ENCODE measurements at places on chromosomes 2 and 18. TPM values are rescaled to one million over a fixed set of nuclear protein-coding genes. Genes with fewer than 3 reads are reported as not detected.

GRCh38 chr2:138000796-138001195 lies 36.5 kb downstream of the HNMT start:
- DNase-seq: no peak

- no peak for DNase-seq
Measured at GRCh38 chr2:169711751-169712509, 17.7 kb downstream of the PHOSPHO2 start.

DNA sequence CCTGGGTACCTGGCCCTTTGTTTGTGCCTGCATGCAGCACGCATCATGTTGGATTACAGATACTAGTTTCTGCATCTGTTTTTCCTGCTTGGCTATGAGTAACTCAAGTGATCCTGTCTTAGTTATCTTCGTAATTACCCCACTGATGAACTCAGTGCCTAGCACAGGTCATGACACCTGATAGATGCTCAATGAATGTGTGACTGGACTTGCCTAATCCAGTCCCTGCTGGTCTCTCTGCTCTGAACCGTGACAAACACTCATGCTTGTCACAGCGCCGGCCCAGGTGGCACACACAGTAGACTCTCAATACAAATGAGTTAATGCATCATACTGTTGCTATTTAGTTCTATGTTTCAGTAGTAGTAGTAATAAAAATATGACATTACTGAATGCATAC lies 31.2 kb upstream of the NTSR2 start:
- no peak for DNase-seq

GRCh38 chr2:69453475-69454129 lies 16.4 kb upstream of the NFU1 start:
- no peak for DNase-seq

GRCh38 chr2:9462886-9463697 lies 11.3 kb upstream of the IAH1 start:
- DNase-seq: no peak

DNA sequence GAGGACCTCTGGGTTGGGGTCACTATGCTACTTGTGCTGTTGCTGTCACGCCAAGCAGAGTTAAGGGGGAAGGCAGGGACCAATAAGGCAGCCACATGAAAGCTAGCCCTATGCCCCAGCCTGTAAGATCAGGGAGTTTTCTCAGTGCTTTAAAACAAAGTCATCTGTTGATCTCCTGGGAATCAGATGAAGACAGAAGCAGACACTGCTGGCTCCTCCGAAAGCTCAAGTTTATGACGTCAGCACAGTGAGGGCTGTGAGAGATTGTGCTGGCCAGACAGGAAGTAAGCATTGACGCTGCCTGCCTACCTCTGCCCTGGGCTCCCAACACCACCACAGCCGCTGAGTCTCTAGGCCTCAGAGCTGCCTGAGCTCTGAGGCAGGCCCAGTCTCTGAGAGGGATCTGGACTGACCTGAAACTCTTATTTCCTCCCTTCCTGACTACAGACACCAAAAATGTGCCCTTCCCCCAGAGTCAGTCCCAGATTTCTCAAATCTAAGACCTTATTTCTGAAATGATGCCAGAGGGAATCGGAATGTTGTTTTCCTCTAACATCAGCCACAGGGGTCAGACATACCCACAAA lies 118.1 kb upstream of the EPAS1 start:
- DNase-seq: no peak

DNA sequence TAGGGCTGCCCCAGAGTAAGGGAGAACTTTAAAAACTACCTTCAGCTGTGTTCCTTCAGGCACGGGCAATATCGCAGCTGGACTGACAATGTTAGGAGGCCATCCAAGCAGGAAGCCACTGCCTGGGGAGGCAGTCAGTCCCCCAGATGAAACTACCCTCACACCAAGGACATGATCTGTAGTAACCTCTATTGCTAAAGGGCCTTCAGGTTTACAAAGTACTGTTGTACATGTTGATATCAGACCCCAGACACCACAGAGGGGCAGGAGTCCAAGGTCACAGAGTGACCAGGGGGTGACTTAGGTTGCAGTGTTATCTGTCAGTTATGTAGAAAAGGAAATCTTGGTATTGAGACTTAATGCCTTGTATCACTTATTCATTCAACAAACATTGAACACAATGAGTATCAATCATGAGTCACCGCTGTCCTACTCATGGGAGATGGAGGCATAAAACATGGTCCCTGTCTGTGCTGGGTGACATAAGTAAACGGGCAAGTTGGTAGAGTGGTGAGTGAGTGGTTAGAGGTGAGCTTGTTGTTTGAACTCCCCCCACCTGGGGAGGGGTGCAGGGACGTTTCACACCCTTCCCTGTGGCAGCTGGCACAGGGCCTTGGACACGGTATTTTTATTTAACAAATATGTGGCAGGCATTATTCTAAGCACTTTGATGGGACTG lies 7.1 kb downstream of the CABLES1 start:
- no peak for DNase-seq

DNA sequence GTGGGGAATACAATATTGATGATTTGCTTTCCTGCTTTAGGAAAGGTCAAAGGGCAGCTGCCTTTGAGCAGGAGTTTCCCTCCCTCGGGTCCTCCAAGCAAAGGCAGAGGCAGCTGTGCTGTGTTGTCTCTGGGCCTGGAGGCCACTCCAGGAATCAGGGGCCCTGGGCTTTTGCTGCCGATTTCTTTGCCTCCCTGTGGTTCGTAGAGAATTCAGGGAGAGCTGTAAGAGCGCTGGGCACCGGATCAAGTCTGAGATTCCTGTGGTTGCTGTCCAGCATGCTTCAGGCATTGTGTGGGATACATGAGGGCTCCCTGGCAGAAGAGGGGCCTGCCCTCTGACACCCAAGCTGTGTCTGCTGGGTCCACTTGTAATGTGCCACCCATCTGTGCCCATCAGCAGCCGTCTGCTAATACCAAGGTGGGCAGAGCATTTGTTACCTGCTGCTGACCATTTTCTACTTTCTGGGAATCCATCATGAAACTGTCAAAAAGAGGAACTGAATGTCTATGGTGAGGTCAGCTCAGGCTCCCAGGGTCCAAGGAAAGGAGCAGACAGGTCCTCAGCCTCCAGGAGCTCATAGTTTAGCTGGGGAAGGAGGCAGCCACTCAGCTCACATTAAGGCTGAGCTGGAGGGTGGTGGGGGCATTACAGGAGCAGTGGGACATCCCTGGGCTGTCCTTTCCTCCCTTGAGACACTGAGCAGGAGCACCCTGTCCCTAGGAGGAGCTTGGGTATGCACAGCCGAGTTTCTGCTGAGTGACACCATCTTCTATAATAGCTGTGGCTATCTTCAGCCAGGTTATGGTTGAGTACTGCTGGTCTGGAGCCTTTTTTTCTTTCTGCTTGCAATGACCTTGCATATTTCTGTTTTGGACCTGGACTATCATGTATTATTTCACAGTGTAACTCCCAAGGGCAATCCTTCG lies 68.5 kb downstream of the CTIF start:
- no peak for DNase-seq

- no peak for DNase-seq
Measured at GRCh38 chr2:109321570-109321969, 192.6 kb downstream of the SH3RF3 start.

GRCh38 chr2:115292742-115293141 lies 850.3 kb downstream of the DPP10 start:
- no peak for DNase-seq

DNA sequence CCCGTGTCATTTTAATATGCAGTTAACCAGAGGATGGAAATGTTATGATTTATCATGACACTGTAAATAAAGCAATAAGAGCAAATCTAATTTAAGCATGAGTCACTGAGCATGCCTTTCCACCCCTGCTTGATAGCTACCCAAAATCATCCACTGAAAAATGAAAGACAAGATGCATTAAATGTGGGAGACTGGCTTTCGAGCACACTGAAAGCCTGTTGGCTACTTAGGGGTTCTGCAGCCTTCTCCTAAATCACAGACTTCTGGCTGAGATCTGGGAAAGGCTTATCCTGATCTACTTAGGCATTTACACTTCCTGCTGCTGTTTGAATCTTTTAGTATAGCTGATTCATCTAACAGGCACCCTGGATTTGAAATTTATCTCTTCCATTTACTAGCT lies 778.3 kb upstream of the CDH7 start:
- no peak for DNase-seq

- DNase-seq: no peak
Measured at GRCh38 chr2:176137906-176138305, 8.4 kb downstream of the HOXD8 start.

GRCh38 chr2:778731-779350 lies 101.6 kb upstream of the TMEM18 start:
- DNase-seq: no peak

GRCh38 chr2:74199871-74200305 lies 1.5 kb downstream of the MTHFD2 start:
- DNase-seq: no peak

Gene POTEJ
- polyA plus RNA-seq: not detected

Gene CCDC195
- polyA plus RNA-seq: not detected

Gene UGT1A7
- polyA plus RNA-seq: 0.09 TPM

Gene IL36G
- polyA plus RNA-seq: not detected

Gene HES6
- polyA plus RNA-seq: 9.0 TPM
